HuH-7.5 (cell line): ENCODE measurements at places on chromosomes 7 and 10.

DNA sequence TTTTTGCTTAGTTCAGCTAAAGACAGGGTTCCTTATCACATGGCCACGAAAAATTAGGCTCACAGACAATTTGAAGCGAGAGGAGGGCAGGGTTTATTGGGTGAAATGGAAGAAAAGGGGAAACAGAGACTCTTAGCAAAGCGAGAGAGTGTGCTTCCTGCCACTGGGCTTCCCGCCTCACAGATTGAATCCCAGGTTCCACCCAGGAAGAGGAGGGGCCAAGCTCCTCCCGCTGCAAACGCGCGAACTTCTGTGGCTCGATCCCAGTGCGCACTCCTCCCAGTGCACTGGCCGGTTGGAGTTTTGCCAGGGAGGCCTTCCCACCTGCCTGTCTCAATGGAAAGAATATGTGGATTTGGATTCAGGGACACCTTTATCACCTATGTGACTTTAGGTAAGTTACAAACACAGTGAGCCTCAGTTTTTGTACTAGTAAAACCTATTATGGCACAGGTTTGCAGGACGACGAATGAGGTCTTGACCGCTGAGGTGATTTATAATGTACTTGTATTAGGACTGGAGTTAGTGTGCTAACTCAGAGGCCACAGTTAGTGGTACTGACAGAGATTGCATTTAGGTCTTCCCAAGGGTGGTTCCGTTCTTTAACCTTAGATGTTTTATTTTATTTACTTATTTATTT is 48.5 kb upstream of the SP8 start:
- no peak for DNase-seq

GRCh38 chr7:81533426-81533825 is 236.4 kb downstream of the HGF start:
- DNase-seq: no peak

GRCh38 chr7:78970440-78970916 is 483.0 kb downstream of the MAGI2 start:
- no peak for DNase-seq

DNA sequence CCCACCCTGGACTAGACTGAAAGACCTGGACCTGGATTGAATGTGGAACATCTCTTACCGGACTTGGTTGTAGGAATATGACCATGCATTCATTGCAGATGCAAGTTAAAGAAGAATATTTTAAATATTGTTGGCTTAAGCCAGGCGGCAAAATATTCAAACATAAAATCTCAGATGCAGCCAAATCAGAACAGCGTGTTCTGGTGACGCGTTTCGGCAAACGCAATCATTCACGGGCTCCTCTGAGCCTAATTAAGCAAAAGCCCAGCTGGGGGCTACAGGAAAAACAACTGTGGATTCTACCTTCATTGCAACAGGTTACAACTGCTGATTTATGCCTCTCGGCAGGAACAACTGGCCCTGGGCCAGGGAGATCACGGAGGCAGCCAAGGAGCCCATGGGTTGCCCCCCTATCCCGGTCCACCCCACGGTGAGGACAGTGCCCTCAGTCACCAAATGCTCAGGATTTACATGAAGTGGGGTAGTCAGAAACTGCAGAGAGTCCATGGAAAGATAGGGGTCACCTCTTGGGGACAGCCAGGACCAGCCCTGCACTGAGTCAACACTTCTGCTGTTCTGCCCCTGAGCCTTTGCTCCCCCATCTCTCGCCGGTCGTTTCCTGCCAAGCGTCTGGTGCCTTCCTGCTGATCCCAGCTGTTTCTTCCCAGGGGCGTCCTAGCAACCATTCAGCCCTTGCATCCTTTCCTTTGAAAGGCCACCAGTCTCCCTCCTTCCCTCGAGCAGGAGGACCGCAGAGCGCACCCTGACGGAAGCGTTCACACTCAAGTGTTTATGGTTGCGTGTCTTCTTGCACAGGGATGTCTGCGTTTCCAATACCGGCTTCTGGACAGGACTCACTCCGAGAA is 64.4 kb upstream of the SFMBT2 start:
- no peak for DNase-seq

- no peak for DNase-seq
These were observed 120.4 kb downstream of the ARHGAP21 start for GRCh38 chr10:24603333-24603732.

DNA sequence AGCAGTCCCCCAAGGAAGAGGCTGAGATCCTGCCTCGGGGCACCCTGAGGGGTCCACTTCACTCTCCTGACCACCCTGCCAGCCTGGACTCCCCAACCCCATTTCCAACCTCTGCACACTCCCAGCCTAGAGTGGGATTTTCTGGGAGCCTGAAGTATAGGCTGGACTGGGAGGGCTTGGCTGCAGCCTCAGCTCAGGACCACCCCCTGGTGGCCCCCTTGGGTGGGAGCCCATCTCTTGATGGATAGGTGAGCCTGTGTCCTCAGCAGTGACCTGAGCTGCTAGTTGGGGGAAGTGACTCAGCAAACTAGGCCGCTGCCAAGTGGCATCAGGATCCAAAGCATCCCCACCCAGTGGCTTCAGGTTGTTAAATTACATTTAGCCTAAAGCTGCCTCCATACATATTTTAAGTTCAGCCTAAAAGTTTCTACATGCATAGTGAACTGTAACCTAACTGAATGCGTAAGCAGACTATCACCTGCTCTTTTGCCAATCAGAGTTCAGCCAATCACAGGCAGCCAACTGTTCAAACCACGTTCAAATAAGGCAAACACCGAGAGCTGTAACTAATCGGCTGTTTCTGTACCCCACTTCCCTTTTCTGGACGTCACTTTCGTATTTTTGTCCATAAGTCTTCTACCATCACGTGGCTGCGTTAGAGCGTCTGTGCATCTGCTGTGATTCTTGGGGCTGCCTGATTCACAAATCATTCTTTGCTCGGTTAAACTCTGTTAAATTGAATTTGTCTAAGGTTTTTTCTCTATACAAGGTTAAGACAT is 144.0 kb downstream of the PLPP4 start:
- DNase-seq: no peak

GRCh38 chr7:98745722-98746318 is 124.0 kb downstream of the TMEM130 start:
- DNase-seq: peak; percentile 79

GRCh38 chr7:82423446-82423845 is 20.1 kb downstream of the CACNA2D1 start:
- DNase-seq: no peak

- no peak for DNase-seq
These were observed 33.0 kb downstream of the AKAP9 start for GRCh38 chr7:91973639-91974038.

DNA sequence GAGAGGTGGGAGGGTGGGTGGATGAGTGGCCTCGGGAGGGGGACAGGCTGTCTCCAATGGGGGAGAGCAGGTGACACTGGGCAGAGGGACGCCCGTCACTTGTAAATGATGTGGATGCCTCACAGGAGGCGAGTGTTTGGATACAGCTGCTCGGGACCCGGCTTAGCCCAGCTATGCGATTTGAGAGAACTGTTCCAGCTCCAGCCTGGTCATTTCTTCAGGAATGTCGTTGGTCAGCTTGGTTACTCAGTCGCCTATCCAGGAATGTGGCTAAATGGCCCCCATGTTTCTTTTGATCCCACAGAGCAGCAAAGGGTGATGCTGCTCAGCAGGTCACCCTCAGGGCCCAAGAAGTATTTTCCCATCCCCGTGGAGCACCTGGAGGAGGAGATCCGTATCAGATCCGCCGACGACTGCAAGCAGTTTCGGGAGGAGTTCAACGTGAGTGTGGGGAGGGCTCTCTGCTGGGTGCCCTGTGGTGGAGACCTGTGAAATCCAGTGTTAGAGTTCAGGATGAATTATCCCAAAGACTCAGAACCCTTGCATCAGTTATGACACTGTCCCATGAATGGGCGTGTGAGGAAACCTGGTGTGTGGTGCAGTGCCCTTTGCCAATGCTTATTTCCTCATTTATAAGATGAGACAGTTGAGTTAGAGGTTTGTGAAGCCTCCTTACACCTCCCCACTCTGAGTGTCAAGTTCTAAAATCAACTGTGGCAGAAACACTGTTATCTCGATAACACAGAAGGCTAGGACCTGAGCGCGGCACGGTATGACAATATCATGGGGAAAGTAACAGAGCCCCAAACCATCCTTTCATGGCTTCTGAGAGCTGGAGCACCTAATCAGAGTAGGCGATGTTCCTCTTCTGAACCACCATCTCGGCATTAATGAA is 76.8 kb downstream of the MKI67 start:
- DNase-seq: no peak

- no peak for DNase-seq
These were observed 95.3 kb downstream of the MYOF start for GRCh38 chr10:93386631-93387369.

GRCh38 chr10:25808372-25808771 is 125.7 kb upstream of the MYO3A start:
- no peak for DNase-seq

GRCh38 chr7:150369748-150370501 is 1.3 kb downstream of the REPIN1 start:
- no peak for DNase-seq

DNA sequence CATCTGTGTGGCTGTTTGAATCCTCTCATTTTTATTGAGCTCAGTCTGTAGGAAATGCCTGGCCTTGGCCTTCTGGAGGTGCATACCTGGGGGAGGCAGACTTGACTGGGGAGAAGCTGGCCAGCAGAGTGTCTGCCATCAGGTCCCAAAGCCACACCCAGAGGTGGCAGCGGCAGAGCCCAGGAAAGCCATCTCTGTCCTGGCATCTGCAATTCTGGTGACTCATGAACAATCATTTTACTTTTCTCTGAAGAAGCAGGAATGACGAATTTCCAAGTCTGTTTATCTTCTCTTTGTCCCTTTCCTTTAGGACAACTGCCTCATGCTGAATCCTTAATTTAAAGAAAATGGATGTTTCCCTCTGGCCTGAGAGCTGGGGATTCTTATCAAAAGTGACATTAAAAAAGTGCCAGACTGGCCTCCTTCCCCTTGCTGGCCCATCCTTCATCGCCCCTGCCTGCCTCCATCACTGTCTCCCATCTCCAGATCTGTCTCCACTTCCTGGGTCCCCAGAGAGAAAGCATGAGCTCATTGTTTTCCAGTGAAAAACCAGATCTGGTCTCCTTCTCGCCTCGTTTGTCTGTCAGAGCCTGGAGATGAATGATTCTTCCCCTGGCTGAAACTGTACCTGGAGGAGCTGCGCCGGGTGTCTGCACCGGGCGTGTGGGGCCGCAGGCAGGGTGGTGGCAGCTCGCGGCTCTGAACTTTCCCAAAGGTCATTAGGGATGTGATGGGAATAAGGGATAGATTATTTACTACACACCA is 124.5 kb downstream of the TMEM178B start:
- DNase-seq: no peak
